ENCODE measurements at places on chromosomes 2 and 18.

- DNase-seq = no peak
Observed at GRCh38 chr2:45391866-45392265, 219.2 kb downstream of the SRBD1 start.

- no peak for DNase-seq
Observed at GRCh38 chr2:222017252-222017850, 281.4 kb downstream of the PAX3 start.

- DNase-seq = no peak
Observed at GRCh38 chr2:65974067-65974723, 460.7 kb upstream of the MEIS1 start.

GRCh38 chr18:59268721-59269562 lies 4.3 kb downstream of the RAX start:
- peak; percentile 14 for DNase-seq

GRCh38 chr2:19580830-19581229 lies 222.4 kb upstream of the OSR1 start:
- DNase-seq = no peak

GRCh38 chr2:140376686-140377085 lies 1596.5 kb upstream of the NXPH2 start:
- DNase-seq = no peak

DNA sequence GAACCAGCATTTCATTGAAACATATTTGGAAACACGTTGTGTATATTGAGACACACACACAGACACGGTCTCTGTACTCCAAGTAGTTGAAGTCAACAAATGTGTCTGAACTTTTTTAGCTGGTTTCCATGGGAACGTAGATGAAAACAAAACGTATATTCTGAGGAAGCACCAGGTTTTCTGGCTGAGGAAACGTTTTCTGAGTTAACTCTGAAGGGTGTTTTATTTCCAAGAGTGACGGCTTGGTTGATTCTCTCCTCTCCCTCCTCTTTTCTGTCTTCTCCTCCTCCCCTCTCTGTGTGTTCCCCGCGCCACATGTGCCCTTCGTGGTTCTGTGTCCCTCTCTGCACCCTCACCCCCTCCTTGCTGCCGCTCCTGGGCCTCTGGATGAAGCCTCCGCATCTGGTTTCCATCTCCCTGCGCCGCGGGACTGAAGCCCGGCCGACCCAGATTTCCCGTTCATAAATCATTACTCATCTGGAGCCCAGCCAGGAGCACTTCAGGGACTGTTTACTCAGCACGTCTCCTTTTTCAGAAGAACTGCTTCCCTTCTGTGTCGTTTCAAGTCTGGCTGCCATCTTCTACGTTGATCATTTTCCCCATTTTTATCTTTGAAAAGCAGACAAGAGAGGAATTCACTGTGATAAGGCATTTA lies 122.7 kb downstream of the COL6A3 start:
- DNase-seq = no peak

GRCh38 chr2:215529271-215529670 lies 93.4 kb upstream of the FN1 start:
- no peak for DNase-seq

Measured in CD4-positive, alpha-beta memory T cell (primary cell).